ENCODE measurements at places on chromosomes 5 and 9.

- no peak for DNase-seq
Measured at GRCh38 chr9:81588148-81588871, 101.0 kb downstream of the TLE1 start.

GRCh38 chr5:35741126-35741716 is 115.5 kb upstream of the IL7R start:
- DNase-seq: no peak

- no peak for DNase-seq
Measured at GRCh38 chr5:3592298-3592697, 3.3 kb upstream of the IRX1 start.

- no peak for DNase-seq
Measured at GRCh38 chr5:141003031-141003430, 36.8 kb downstream of the PCDHAC2 start.

DNA sequence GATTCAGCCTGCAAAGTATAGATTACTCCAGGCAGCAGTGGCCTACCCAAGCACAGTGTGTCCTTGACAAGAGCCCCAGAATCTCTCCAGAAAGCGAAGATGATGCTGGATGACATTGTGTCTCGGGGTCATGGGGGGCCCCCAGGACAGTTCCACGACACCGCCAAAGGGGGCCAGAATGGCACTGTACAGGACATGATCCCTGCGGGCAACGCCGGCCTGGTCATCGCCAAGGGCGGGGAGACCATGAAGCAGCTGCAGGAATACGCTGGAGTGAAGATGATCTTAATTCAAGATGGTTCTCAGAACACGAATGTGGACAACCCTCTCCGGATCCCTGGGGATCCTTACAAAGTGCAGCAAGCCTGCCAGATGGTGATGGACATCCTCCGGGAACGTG is 107.0 kb upstream of the MTAP start:
- no peak for DNase-seq

DNA sequence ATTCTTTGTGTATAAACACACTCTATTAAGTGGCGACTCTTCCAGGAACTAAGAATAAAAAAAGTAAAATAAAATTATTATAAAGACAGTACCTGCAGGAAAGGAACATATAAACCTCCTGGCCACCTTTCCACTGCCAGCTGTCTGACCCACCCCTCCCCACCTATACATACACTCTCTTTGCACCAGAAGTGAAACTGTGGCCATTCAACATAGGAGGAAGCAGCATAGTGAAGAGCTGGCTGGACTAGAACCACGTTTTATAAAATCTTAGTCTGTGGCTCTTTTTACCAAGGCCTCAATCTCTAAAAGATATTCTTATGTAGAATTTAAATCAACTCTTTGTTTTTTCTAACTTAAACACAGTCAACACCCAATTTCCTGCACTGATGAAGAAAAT is 289.6 kb downstream of the GABRB2 start:
- DNase-seq: no peak

GRCh38 chr5:155649666-155650065 is 636.1 kb downstream of the KIF4B start:
- DNase-seq: no peak

Measured in activated CD8-positive, alpha-beta memory T cell treated with anti-CD3 and anti-CD28 coated beads for 4 hours (primary cell).